ENCODE measurements at places on chromosomes 5 and 9. TPM values are rescaled to one million over a fixed set of nuclear protein-coding genes. Genes with fewer than 3 reads are reported as not detected.
A peak's percentile ranks its signal among the peaks of the same experiment; 100 is the strongest.

GRCh38 chr5:181173420-181174342 is 26.3 kb downstream of the OR2V2 start:
- DNase-seq, result peak; percentile 60

DNA sequence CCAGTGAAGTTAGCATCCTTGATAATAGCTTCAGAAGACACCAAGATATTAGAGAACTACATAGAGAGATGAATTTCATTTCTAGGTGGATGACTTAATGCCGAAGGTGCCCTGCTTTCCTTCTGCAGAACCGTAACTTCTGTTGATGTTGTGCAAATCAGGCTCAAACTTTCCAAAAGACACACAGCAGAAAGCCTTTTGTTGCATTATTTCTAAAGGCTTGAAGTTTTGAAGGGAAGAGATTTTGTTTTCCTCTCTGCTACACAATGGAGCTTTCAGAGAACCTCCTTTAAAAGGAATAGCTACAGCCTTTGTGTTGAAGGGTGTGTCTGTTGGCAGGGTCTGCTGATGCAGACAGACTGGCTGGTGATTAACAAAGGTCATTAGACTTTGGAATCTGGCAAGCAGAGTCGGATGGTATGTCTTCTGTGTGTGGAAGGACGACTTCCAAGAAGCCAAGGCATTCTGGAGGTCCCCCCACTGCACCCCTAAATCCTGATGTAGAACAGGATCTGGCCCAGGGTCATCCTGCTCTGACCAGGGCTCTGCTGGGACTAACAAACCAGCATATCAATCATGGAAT is 57.8 kb downstream of the ZNF462 start:
- peak; percentile 73 for DNase-seq

The PCDHGA2 gene
- 0.22 TPM for total RNA-seq

GRCh38 chr5:82107267-82107666 is 135.4 kb downstream of the ATG10 start:
- no peak for DNase-seq

GRCh38 chr5:400282-401145 is 42.5 kb upstream of the EXOC3 start:
- peak; percentile 13 for DNase-seq

DNA sequence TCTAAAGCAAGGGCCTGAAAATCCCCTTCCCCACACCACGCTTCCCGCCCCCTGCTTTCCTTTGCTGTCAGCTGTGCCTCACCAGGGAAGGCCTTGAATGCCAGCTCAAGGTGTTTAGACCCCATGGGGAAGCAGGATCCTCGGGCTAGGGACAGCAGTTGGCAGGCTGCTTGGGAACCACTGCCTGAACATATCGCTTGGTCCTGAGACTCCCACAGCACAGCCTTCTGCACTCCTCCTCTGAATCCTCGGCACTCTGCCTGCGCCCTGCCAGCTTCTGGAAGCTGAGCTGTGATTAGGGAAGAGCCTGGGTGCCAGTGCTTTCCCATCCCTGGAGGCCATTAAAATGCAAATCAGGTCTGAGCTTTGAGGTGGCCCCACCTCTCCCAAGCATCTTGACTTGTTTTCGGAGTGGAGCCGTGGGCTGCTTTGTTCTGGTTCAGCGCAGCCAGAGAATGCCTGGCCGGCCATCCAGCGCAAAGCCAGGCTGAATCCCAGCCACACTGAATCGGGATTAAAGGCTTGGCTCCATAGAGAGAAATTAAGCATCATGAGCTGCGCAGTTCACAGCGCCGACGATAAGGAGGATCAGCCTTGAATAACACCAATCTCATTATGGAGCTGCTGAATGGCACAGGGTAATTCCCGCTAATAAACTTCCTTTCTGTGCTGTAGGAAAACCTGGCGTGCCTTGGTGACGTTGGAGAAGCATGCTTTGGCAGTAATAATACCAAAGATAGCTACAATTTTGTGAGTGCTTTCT is 40.0 kb downstream of the AMBP start:
- peak; percentile 7 for DNase-seq

- no peak for DNase-seq
Observed at GRCh38 chr5:143536364-143536763, 132.9 kb upstream of the NR3C1 start.

The ARAP3 gene
- 5.1 TPM for total RNA-seq

- peak; percentile 90 for DNase-seq
Observed at GRCh38 chr9:93226819-93227218, 42.9 kb downstream of the WNK2 start.

- no peak for DNase-seq
Observed at GRCh38 chr5:179824745-179825112, 4.0 kb downstream of the SQSTM1 start.

The ZNF608 gene
- total RNA-seq, result 20.0 TPM

The PCDHGB4 gene
- 0.96 TPM for total RNA-seq

DNA sequence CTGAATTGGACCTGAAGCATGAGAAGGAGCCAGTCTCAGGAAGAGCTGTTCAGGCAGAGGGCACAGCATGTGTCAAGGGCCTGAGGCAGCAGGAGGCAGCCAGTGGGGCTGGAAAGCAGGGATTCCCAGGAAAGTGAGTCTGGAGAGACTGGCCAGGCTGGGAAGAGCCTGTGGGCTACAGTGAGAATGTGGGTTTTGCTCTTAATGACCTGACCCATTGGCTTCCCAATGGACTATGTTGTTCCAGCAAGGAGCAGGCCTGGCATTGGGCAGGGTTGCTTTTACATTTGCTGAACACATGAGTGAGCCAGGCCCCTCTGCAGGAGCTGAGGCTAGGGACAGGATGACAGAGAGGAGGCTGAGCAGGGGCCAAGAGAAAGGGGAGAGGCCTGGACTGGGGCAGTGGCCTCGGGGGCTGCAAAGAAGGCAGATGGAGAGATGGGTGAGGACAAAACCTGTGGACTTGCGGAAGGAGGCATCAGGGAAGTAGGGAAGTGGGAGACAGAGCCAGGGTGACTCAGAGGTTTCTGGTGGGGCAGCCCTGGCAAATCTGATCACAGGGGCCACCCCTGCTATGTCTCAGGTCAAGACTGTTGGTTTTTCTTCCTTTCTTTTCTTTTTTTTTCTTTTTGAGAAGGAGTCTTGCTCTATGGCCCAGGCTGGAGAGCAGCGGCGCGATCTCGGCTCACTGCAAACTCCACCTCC is 65.9 kb upstream of the NEK6 start:
- peak; percentile 13 for DNase-seq

The ZCCHC7 gene
- total RNA-seq, result 14.6 TPM

The PCDHB12 gene
- 0.40 TPM for total RNA-seq

The WWC1 gene
- total RNA-seq, result 33.3 TPM

GRCh38 chr5:7868427-7868772 is 431 bp downstream of the FASTKD3 start:
- no peak for DNase-seq

The EGFLAM gene
- 0.40 TPM for total RNA-seq

DNA sequence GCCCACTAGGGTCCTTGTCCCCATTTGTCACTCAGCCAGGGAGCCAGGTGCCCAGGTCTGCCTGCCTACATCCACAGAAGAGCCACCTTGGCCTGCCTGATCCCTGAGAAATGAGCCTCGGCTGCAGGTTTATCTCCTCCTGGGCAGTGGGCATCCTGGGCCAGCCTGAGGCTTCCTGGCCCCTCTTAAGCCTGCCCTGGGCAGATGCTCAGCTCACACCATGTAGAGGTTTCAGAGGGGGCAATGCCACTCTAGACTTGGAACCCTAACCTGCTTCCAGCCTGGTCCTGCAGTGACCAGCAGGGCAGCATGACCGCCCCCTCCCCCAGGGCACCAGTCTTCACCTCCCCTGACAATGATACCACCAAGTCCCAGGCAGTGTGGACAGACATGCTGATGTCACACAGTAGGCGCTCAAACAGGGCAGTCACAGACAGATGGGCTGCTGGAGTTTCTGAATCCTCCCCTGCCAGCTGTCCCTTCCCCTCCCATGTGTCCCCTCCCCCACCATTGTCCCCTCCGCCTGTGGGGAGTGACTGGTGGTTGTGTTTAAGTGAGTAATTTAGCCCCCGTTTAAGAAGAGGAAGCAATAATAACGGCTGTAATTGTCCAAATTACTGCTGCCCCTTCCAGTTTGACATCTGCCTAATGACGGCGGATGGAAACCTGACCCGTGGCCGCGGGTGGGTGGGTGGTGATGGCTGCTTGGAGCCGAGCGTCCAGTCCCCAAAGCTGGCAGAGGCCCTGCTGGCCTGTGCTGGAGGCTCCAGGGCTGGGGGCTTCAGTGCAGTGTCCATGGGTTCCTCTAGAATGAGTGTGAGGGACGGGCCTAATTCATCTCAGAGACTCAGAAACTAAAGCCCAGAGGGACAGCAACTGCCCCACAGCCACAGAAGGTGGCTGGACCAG is 147.7 kb downstream of the BARX1 start:
- DNase-seq, result no peak

- no peak for DNase-seq
Observed at GRCh38 chr9:68522131-68522530, 18.6 kb downstream of the TMEM252 start.

The HAPLN1 gene
- total RNA-seq, result 3.8 TPM

- DNase-seq, result peak; percentile 9
Observed at GRCh38 chr9:134602547-134603362, 38.8 kb upstream of the COL5A1 start.

- DNase-seq, result no peak
Observed at GRCh38 chr9:71364186-71364955, 242.9 kb upstream of the TRPM3 start.

The FSD1L gene
- total RNA-seq, result 6.0 TPM

GRCh38 chr5:56270568-56271392 is 37.6 kb upstream of the ANKRD55 start:
- DNase-seq, result peak; percentile 77

- DNase-seq, result no peak
Observed at GRCh38 chr5:40334242-40334635, 345.5 kb upstream of the PTGER4 start.

GRCh38 chr5:6715271-6715670 is 2.0 kb downstream of the TENT4A start:
- DNase-seq, result peak; percentile 16

The HCN1 gene
- 0.11 TPM for total RNA-seq

GRCh38 chr9:98124637-98125426 is 5.8 kb upstream of the TRIM14 start:
- no peak for DNase-seq

- no peak for DNase-seq
Observed at GRCh38 chr5:32654427-32654826, 56.7 kb upstream of the NPR3 start.

- DNase-seq, result no peak
Observed at GRCh38 chr9:84121991-84122523, 141.5 kb downstream of the RMI1 start.

GRCh38 chr9:6098431-6098830 is 83.0 kb upstream of the RANBP6 start:
- DNase-seq, result no peak

The SH3RF2 gene
- total RNA-seq, result 59.3 TPM

The STPG3 gene
- not detected for total RNA-seq

- DNase-seq, result no peak
Observed at GRCh38 chr5:124740991-124741583, 5.4 kb downstream of the ZNF608 start.

The OTULINL gene
- 58.5 TPM for total RNA-seq

The PCDHGC5 gene
- 0.64 TPM for total RNA-seq

DNA sequence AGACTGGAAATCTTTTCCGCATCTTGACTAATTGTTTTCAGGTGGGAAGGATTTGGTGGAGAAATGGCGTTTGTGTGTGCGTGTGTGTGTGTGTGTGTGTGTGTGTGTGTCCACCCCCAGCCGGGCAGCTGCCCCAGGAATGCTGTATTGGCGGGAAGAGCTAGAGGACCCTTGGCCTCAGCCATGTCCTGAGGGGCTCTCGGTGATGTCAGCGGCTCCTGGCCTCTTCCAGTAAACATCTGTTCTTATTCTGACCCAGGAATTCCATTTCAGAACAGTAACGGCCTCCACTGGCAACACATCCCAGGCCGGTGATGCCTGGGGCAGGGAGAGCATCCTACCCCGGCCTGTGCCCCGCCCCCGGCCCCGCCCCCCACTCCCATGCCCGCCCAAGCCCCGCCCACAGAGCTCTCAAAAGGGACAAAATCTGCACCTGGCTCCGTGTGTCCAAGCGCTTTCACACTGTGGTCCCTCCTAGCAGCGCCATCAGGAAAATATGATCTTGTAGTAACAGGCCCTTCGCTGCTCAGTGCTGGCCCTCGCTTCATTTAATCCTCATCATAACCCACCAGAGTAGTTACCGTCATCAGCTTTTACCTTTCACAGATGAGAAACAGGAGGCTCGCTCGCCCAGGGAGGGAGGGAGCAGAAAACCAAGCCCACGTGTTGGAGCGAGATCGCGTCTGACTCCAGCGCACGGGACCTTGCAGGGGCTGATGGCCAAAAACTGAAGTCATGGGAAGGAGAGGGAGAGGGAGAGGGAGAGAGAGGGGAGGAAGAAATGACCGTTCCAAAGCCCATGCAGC is 18.9 kb downstream of the ADAMTS2 start:
- peak; percentile 28 for DNase-seq

GRCh38 chr5:635306-636055 is 23.3 kb downstream of the CEP72 start:
- peak; percentile 7 for DNase-seq

GRCh38 chr5:73254642-73255041 is 81.6 kb downstream of the TMEM174 start:
- no peak for DNase-seq

DNA sequence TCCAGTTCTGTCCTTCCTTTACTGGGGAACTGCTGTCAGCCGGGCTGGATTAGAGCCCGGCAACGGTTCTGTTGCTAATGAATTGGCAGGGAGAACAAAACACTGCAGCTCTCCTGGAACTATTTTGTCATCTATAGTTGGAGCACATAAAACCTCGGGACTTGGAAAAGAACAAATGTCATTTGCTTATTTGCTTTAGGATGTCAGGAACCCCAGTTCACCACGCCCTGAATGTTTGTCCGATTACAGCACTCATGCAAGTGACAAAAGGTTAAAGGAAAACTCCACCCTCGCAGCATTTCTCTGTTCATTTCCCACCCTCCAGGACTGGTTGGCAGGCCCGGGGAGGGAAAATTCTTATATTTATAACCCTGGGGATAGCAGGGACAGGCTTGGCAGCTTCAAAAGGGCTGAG is 66.4 kb upstream of the PLPP1 start:
- DNase-seq, result peak; percentile 89

GRCh38 chr5:54621048-54621447 is 103.5 kb downstream of the SNX18 start:
- no peak for DNase-seq

GRCh38 chr5:92418341-92418740 is 1035.2 kb upstream of the ARRDC3 start:
- DNase-seq, result no peak

- no peak for DNase-seq
Observed at GRCh38 chr5:60576425-60576824, 123.5 kb downstream of the DEPDC1B start.

GRCh38 chr5:111668477-111669414 is 88.2 kb downstream of the NREP start:
- DNase-seq, result no peak

The FGFR4 gene
- 118 TPM for total RNA-seq

GRCh38 chr5:100900796-100901781 is 2.0 kb downstream of the ST8SIA4 start:
- peak; percentile 70 for DNase-seq

The ZNF366 gene
- total RNA-seq, result 0.47 TPM
